HFFc6 (cell line): ENCODE measurements at places on chromosomes 16 and 17. TPM values are rescaled to one million over a fixed set of nuclear protein-coding genes. Genes with fewer than 3 reads are reported as not detected.

GRCh38 chr16:47016700-47017133, 43.2 kb upstream of the DNAJA2 start:
- no peak for DNase-seq

DNA sequence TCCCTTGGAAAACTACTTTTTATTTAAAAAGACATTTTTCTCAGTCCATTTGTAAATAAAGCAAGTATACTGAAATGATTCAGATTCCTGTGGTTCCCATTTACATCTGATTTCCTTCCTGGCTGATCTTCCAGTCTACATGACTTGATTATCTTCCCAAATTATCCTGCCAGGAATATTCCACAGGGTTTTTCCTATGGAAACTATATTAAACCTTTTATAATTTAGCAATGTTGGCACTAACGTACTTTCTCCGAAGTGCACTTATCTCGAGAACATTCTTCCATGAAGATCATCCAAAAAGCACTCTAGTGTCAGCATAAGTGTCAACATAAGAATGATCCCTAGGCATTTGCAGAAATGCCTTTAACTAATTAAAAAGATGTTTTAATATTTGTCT, 347.7 kb upstream of the KIF2B start:
- no peak for DNase-seq

- no peak for DNase-seq
Measured at GRCh38 chr16:79703066-79703465, 102.5 kb upstream of the MAF start.

GRCh38 chr17:42122371-42123303, at the start of gene HSPB9:
Gene HSPB9, plus strand, starts transcription at chr17:42122804. Its CDS starts 47 bp downstream, at chr17:42122851.
- no peak for DNase-seq

Gene KRT28
- not detected in 3 replicates for total RNA-seq

DNA sequence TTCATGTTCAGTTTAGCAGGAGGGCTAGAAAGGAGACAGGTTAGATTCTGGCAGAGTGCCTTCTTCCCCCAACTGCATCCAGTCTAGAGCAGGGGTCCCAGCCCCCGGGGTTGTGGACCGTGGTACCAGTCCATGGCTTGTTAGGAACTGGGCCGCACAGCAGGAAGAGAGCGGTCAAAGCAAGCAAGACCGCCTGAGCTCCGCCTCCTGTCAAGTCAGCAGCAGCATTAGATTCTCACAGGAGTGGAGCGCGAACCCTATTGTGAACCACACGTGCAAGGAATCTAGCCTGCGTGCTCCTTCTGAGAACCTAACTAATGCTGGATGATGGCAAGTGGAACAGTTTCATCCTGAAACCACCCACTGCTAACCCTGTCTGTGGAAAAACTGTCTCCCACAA, 95.0 kb downstream of the HIC1 start:
- DNase-seq = no peak

DNA sequence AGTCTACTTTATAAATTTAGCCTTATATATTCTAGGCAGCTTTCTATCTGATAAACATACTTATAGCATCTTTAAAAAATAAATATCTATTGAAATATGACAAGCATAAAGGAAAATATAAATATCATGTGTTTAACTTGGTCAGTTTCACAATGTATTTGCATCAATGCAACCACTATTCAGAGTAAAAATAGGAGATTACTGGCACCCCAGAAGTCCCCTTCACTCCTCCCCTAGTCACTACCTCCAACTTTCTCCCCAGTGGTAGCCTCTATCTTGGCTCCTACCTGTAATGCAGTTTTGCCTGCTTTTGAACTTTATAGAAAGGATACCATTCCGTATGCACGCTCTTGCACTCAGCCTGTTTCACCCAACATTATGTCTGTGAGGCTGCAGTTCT, 3.2 kb upstream of the NOD2 start:
- no peak for DNase-seq

DNA sequence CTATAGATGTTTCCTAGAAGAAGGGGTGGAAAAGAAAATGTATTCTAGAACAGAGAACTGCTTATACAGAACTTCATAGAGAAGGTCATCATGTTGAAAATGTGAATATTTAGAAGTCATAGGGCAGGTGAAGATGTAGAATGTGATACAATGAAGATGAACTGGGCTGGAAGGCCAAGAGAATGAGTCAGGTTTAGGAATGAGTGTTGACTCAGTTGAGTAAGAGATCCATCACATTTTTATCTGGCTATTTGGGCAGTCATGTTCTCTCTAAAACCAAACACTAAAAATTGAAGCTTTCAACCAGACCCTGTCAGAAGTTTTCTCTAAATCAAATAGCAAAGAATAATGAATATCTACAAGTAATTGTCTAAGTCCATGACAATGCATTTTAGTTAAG, 660.5 kb downstream of the KCNJ2 start:
- DNase-seq = no peak

- no peak for DNase-seq
Measured at GRCh38 chr17:45743626-45744326, 40.3 kb upstream of the CRHR1 start.

DNA sequence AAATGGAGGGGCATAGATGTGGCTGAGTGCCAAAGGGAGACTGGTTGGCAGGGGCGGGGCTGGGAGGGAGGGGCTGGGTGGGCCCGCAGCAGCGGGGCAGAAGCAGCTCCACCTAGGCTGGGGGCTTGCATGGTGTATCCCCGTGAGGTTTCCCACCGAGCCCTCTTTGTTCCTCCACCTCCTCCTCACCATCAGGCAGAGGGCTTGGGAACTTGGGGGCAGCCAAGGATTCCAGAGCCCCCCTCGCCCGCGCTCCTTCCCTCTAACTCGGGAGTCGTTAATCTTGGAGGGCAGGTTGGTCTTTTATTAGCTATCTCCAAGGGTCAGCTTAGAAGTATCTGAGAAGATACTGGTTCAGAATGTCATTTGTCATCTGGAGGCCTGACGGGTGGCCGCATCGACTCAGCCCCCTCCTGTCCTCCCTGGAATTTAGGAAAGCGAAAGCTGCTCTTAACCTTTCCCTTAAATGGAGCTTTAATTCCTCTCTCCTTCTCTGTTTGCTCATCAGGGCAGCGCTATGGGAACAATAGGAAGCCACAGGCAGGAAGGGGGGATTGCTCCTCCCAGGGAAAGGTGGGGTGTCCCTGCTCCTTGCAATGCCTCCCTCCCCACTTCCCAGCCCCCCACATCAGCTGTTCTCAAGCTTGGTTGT, 274.3 kb upstream of the XYLT1 start:
- no peak for DNase-seq

GRCh38 chr16:6068063-6068462, 970.5 kb upstream of the EEF2KMT start:
- DNase-seq = no peak

Gene PPY
- not detected in 3 replicates for total RNA-seq

Gene HEATR9
- total RNA-seq = not detected in 3 replicates

DNA sequence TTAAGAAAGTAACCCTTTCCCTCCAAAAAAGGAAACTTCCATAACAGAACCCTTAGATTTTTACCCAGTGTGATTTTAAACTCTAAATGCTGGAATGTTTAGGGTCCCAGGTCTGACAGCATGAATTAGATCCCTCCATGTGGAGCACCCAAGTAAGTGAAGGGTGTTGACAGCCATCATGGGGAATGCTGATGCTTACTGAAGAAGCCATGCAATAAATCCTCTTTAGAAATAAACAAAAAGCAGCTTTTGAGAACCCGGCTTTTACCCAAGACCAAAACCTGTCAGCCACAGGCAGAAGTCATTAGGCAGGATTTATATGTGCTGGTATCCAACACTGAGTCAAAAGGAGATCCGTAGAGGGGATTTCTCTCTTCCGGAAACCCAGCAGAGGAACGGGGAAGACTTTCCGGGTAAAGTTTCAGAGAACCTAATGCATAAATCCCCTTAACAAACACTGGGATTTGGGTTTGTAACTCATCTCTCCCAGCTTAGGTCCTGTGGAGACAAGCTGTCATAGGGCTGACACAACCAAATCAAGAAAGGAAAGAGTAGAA, 287.5 kb downstream of the IRX3 start:
- no peak for DNase-seq

DNA sequence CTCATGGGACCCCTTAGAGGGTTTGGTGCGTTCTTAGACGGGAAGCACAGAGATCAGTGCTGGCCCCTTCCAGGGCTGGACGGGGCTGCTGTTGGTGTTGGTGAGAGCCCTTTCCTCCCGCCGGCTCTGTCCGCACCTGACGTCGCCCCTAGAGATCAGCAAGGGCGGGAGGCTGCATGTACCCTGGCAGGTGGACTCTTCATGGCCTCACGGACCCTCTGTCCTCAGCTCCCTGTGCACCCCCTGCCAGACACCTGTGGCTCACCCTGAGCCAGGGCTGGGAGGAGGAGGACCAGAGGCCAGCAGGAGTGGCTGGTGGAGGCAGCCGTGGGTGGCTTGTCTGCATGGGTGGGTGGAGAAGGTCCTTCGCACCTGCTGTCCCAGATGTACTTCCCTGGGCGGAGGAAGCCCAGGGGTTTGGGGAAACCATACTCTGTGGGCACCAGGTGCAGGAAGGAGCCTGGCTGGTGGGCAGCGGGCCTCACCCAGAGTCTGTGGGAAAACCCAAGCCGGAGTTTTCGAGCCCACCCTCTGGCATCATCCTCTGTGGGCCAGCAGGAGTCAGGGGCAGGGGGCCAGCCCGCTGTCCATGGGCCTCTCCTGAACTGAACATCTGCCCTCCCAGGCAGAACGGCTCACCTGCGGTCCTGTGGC, 348.6 kb downstream of the SEC14L1 start:
- DNase-seq = no peak

GRCh38 chr16:56102183-56102686, 89.1 kb upstream of the GNAO1 start:
- DNase-seq = no peak

Gene RNF135
- total RNA-seq = 10.7 to 11.9 TPM (median 11.0 TPM) in 3 replicates

Gene CDH15
- total RNA-seq = 0.05 to 0.11 TPM in 2 of 3 replicates, not detected in the other

- DNase-seq = no peak
Measured at GRCh38 chr16:86718118-86718517, 139.8 kb downstream of the FOXL1 start.
